ENCODE measurements at places on chromosomes 2 and 18.

- DNase-seq: no peak
Observed at GRCh38 chr2:60699617-60700016, 56.5 kb upstream of the PAPOLG start.

DNA sequence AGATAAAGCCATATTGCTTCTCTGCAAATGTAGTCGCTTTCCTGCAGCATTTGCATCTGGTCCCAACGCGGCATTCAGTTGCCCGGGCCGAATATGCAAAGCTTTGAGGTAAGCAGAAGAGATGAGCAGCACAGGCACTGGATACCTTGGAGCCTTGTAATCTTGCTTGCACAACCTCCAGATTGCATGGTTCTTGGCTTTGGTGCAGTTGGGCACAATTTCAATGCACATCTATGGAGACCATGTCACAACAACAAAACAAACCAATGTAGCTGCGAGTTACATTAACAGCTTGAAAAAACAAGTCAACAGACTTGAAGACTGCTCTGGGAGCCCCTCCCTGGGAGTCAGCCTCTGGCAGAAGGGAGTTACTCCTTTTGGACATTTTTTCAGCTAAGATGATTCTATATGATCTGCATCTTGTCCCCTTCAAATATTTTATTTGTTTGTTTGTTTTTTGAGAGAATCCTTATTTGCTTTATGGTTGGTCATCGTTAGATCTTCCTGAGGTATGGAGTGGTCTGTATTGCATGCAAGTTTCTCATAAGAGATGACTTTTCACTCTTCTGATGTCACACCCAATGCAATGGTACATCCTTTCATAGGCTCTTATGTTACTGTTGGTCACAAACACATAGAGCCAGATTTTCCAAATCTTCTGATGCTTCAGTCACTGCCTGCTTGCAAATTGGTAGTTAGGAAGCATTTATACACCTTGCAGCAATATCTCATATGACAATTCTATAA, 113.5 kb downstream of the EFEMP1 start:
- DNase-seq: no peak

DNA sequence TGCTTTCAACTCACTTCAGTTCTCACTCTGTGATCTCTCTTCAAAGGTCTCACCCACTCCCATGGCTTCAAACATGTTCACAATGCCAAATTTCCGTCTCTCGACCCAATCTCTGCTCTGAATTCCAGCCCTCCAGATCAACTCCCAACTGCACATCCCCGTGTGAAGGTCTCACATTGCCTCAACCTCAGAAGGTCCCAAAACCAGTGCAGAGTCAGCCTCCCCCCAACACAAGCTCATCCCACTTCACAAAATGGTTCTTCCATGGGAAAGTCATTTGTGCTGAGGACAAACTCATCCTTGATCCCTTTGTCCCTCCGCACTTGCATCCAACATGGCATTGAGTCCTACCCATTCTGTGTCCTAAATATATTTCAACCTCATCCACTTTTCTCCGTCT, 31.0 kb upstream of the GNAL start:
- no peak for DNase-seq

DNA sequence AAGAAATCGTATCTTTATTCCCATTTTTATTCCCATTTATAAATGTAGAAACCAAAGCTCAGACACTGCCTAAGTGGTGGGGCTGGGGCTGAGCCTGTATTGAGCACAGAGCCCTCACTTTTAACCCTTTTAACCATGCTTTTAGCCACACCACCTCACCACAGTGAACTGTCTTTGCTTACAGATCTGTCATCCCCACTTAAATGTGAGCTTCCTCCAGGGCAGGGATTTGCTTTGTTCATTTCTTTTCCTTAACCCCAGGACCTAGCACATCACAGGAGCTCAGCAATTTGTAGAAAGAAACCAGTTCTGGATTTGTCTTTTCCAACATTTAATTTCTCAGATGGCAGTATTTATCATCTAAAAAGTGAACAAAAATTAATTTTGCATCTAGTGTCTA, 2.2 kb downstream of the BOD1L2 start:
- DNase-seq: no peak

DNA sequence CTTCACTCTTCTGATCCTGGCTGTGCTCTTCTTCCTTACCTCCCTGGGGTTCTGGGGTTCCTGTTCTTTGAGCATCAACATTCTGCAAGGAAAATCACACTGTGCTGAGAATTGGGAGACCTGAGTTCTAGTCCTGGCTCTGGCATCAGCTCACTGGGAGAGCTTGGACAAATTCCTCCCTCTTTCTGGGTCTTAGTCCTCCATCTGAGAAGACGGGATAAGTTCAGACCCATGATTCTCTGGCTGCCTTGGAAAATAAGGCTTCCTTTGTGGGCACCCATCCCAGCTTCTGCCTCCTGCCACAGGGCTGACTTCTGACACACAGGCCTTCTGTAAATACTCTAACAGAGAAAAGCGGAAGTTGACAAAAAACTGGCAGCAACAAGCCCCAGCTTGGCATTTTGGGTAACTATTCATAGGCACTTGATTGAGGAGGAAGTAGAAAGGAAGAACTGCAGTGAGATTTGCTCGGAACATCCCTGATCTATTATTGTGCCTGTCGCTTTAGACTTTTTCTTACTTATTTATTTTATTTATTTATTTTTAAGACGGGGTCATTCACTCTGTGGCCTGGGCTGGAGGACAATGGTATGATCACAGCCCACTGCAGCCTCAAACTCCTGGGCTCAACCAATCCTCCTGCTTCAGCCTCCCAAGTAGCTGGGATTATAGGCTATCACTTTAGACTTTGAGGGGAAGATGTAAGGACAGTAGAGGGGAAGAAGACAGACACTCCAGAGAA, 7.9 kb downstream of the PCBP1 start:
- no peak for DNase-seq

GRCh38 chr2:171319164-171319810, 114.5 kb downstream of the METTL8 start:
- no peak for DNase-seq

DNA sequence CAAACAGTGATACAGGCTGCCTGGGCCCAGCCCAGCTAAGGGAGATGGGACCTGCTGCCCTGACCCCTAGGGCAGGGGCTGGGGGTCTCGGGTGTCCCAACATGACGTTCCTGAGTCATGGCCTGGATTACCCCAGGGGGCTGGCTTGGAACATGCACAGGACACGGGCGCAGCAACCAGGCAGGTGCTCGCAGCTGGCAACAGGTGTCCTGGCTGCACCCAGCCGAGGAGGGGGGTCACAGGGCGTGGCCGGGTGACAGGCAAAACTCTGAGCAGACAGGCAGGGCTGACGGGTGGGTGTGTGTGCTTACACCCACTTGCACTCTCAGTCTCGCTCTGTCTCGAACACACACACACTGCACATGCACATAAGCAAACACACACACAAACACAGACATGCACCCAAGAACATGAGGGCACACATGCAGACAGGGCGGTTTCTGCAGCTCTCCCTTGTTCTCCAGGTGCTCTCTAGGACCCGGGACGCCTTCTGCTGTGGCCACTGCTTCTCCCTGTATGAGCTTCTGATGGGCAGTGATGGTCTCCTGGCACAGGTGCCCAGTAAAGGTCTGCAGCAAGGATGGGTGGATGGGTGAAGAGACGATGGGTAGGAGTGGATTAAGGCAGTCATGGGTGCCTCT, 33.7 kb upstream of the TAF1B start:
- no peak for DNase-seq

DNA sequence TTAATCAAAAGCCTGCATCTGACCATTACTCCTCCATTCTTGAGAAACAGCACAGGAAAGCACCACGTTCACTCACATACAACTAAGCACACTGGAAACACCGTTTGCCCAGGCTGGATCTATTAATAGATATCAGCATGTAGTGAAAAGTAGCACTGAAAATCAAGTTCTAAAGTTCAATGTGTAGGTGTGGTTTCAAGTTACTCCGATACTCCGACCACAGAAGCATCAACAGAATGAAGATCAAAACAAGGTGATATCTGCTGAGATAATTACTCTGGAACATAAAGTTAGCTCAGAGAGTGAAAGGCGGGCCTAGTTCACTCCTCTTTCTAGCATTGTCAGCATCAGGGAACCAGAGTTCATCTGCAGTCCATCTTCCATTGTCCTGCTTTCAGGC, 1367.4 kb upstream of the ACVR2A start:
- no peak for DNase-seq

DNA sequence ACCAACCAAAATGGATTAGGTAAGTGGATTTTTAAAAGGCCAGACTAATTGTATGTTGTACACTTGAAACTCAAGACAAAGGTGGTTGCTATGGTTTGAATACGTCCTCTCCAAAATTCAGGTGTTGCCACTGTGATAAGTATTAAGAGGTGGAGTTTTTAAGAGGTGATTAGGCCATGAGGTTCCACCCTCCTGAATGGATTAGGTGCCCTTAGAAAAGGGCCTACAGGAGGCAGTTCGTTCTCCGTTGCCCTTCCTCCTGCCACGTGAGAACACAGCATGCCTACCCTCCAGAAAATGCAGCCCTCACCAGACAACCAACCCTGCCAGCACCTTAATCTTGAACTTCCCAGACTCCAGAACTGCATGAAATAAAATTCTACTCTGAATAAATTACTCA, 51.2 kb downstream of the CHMP3 start:
- no peak for DNase-seq

- no peak for DNase-seq
Observed at GRCh38 chr2:25418944-25419677, 77.4 kb upstream of the DNMT3A start.

DNA sequence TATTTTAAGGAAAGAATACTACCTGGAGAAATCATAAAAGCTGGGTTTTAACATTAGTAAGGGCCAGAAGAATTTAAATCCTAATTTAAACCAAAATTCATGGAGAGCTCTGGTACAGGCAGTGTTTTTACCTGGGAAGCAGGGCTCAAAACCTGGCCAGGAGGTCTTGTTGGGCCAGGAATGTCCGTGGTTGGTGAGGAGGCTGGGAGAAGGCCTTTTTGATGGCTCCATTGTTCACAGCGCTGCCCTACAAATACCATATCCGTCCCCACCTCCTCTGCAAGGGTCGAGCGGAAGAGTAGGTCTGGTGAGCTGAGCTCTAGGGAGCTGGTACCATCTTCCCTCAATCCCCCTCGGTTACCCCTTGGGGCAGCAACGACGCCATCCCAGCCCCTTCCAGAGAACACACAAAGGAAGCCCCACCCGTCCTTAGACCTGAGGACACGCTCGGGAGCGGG, 10.9 kb upstream of the HOXD1 start:
- no peak for DNase-seq

GRCh38 chr2:171703574-171704347, 16.5 kb downstream of the DYNC1I2 start:
- peak; percentile 4 for DNase-seq

GRCh38 chr18:59353079-59353680, 5.9 kb downstream of the LMAN1 start:
- DNase-seq: no peak

DNA sequence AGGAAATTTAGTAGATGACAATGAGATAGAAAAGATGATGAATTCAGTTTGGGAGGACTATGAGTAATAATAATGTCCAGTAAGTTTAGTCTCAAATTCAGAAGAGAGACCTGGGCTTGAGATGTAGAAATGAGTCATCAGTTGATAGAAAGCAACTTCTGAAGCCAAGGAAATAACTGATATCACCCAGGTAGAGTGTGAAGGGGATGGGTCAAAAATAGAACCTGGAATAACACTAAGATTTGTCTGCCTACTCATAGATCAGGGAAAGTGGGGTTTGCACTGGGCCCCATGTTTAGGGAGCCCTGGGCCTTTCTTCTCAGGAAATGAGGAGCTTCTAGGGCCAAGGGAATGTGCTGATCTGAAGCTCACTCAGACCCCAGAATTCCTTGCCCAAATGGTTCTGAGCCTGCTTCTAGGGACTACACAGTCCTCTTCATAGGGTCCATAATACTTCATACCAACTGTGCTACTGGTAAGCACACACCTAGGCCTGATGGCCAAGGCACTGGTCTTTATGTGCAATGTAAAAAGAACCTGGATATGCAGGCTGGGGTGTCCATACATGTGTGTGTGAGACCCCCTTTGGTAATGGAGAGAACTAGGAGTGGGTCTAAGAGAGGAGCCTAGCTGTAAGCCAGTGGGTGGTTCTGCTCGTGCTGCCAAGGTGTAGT, 141.2 kb downstream of the IKZF2 start:
- no peak for DNase-seq

DNA sequence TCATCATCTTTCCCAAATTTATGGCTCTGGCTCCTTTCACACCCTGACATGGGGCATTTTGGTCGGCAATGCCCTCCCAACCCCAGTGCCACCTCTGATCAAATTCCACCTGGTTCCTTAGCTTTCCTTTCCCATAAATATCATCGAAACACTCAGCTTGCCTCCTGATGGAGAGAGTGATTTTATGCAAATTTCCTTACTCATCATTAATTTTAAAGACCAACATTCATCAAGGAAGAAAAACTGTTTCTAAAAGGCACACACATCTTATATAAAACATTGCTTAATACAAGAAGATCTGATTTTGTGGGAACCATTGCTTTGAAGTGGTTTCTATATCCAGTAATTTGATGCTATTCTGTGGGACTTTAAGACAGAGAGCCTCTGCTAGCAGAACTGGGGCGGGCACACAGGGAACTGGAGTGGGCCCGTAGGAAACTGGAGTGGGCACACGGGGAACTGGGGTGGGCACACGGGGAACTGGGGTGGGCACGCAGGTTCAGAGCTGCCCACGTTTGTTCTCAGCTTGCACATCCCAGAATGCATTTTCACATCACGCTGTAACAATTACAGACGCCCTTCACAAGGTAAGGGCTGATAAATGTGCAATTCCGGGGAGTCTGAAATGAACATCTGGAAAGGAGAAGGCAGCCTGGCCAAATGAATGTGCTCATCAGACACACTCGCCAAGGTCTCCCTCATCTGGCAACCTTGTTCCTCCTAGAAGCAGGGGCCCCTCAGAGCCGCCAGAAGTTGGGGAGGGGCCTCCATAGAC, 174.2 kb downstream of the RTP5 start:
- DNase-seq: peak; percentile 3

DNA sequence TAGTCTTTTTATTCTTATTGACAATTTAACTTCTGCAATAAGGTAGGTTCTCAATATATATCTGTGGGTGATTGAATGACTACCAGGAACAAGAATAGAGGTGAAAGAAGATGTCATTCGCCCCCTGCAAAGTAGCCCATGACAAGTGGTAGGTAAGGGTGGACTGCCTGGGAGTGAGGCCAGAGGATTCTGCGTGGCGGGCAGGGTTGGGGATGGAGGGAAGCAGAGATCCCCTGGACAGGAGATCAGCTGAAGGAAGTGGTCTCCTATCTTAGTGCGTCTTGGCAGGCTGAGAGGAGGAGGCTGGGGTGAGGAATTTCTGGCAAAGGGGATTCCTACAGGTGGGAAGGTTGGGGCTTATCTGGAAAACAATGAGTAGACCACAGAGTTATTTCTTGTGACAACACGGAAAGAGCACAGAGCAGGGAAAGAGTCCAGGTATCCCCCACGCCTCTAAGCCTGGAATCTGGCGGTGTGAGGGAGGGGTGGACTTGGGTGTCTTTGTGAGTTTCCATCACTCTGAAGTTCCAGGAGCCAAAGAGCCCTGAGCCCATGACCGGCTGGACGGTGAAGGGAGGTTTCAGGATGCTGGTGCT, 21.5 kb upstream of the MYCN start:
- no peak for DNase-seq

GRCh38 chr2:239012228-239012627, 164.3 kb downstream of the TWIST2 start:
- DNase-seq: no peak
